Left renal cortex interstitium (tissue), 4 donors: ENCODE measurements at places on chromosomes 16 and 17.

- DNase-seq, result no peak
These were observed 293.2 kb upstream of the MON1B start for GRCh38 chr16:76897816-76898215.

DNA sequence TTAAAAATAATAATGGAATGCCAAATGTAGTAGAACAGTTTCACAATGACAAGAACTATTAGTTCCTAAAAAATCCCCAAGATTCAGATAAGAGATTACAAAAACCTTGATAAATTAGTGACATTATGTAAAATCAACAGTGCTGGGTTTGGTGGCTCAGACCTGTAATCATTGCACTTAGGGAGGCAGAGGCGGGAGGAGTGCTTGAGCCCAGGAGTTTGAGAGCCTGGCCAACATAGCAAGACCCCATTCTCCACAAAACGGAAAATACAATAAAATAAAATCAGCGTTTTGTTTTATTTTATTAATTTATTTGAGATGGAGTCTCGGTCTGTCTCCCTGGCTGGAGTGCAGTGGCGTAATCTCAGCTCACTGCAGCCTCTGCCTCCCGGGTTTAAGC, 4.1 kb downstream of the CARD14 start:
- no peak for DNase-seq

GRCh38 chr17:39818358-39819000, 45.6 kb downstream of the IKZF3 start:
- DNase-seq, result no peak

DNA sequence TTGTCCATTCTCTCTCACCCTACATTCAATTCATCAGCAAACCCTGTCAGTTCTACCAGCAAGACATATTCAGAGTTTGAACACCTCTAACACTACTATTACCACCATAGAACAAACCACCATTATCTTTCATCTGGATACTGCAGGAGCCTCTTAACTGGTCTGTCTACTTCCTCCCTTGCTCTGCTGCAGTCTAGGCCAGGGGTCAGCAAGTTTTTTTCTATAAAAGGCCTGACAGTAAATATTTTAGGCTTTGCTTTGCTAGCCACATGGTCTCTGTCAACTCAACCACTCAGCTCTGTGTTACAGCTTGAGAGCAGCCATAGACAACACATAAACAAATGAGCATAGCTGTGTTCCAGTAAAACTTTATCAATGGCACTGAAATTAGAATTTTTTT, 13.8 kb downstream of the KCTD19 start:
- no peak for DNase-seq

GRCh38 chr17:5895276-5895675, 174.9 kb upstream of the WSCD1 start:
- no peak for DNase-seq

DNA sequence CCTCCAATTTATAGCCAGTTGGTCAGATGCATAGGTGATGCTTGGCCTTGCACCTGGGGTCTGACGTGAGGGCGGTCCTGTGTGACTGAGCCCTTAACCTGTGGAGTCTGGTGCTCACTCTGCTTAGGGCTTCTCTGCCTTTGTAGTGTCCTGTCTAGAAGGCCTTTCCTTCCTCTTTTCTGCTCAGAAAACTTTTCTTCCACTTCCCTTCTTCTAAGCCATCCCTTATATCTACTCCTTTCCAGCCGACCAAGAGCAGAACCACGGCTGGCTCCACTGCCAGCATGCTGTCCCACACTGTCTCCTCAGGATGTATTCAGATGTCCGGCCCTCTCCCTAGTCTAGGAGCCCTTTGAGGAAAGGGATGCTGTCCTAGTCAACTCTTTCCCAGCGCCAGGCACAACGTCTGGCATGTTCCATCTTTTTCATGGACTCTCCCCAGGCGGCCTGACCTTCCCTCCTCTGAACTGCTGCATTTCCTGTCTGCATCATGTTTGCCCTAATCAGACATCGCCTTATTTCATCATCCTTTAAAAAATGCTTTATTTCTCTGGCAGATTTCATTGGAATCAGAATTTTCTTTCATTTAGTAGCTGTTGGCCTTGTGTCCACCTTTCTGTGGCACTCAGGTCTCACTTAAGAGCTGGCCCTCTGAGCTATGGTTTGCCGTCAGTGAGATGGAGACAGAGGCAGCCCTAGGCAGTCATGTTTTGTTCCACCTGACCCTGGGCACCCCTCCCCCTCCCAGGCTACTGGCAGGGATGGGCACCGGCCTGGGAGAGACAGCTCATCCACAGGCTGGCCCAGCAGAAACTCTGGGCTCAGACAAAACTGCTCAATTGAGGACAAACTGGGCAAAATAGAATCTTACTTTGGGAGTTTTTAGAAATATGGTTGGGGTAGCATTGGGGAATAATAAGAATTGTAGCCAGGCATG, 15.5 kb upstream of the BRCA1 start:
- no peak for DNase-seq

DNA sequence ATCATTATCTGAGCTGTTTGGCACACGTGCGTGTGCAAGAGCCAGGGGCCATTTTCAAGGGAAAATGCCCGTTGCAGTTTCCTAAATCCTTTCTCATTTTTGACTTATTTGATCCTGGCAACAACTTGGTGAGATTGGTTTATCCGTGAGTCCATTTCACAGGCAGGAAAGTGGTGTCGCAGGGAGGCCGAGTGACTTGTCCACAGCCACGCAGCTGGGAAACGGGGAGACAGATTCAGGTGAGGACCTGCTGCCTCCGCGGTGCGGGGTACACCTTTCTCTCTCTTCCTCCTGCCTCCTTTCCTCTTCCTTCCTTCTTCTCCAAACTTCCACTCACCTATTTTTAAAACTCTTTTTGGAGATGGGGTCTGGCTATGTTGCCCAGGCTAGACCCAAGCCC, 46.3 kb upstream of the ZCCHC14 start:
- no peak for DNase-seq
